ENCODE measurements at places on chromosomes 13 and 19.

- no peak for DNase-seq
Observed at GRCh38 chr13:107241381-107241780, 673.4 kb upstream of the ARGLU1 start.

- no peak for DNase-seq
Observed at GRCh38 chr19:49348305-49349189, 13.3 kb downstream of the CD37 start.

DNA sequence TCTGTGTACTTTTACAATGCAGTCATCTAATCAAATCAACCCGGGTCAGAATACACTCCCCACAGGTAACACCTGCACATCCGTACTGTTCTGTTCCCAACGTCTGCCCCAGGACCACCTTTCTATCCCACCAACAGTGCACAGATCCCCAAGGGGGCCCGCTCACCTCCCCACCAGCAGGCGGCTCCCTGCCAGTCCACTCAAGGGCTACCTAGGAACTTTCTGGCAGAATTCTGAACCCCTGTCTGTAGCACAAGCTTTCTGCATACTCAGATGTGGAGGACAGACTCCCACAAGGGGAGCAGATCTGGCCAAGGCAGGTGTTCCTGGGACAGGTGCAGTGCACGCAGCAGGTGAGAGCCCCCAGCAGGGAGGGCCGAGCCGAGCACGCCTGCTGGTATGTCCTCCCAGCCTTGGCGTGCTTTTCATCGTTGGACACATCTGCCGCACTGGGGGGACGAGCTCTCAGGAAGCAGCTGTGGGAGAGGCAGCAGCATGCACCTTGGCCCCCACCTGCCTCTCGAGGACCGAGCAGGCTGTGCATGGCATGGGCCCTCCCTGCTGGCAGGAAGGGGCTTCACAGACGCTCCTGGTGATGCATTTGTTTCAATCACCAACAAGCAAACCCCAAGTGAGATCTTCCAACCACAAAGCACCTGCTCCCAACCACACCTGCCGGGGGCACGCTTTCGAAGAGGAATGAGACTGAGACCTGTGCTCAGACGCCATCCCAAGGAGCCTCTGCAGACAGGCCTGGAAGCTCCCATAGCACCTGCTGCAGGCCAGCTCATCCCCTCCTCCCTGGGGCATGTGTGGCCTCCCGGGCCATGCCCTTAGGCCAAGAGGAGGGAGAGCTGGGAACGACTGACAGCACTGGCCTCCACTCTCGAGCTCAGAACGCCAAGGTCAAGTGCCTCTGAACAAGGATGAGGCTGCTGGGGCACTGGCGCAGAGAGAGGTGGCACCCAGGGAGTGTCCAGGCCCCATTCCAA, 35.9 kb downstream of the RAB20 start:
- DNase-seq, result no peak

- no peak for DNase-seq
Observed at GRCh38 chr19:13838435-13839129, 38.4 kb upstream of the NANOS3 start.

GRCh38 chr19:41373993-41374392, 2.3 kb upstream of the TMEM91 start:
- DNase-seq, result peak; percentile 73

DNA sequence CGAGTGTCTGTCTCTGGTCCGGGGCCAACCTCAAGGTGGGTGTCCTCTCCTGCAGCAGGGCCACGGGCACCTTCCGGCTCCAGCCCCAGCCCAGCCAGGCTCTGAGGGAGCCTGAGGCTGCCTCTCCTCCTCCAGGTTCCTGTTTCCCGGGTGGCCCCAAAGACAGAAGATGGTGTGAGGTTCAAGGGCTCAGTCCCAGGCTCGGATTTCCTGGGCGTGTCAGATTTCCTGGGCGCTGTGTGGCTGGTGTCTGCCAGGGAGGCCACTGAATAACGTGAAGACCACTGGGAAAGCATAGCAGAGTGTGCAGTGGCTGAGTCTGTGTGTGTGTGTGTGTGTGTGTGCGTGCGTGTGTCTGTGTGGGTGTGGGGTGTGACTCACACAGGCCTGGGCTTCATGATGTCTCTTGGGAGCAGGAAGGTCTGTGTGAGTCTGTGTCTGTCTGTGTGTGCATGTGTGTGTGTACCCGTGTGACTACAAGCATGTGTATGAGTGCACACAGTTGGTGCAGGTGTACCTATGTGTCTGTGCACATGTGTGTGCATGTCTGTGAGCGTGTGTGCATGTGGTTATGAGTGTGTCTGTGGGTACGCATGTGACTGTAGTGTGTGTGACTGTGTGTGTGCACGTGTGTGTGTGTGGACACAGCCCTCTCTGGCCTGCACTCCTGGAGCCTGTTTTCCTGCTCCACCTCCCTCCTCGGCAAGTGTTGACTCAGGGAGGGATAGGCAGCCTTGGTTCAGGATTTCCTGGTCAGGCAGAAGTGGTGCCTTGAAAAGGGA, 28.3 kb downstream of the CEBPA start:
- DNase-seq, result no peak

All from C1 segment of cervical spinal cord (tissue), 14 donors.